Right ventricle myocardium inferior (tissue), 1 donor: ENCODE measurements at places on chromosomes 2 and 18.
A peak's percentile ranks its signal among the peaks of the same experiment; 100 is the strongest.

GRCh38 chr2:181399027-181399426, 58.2 kb upstream of the ITGA4 start:
- DNase-seq: no peak

DNA sequence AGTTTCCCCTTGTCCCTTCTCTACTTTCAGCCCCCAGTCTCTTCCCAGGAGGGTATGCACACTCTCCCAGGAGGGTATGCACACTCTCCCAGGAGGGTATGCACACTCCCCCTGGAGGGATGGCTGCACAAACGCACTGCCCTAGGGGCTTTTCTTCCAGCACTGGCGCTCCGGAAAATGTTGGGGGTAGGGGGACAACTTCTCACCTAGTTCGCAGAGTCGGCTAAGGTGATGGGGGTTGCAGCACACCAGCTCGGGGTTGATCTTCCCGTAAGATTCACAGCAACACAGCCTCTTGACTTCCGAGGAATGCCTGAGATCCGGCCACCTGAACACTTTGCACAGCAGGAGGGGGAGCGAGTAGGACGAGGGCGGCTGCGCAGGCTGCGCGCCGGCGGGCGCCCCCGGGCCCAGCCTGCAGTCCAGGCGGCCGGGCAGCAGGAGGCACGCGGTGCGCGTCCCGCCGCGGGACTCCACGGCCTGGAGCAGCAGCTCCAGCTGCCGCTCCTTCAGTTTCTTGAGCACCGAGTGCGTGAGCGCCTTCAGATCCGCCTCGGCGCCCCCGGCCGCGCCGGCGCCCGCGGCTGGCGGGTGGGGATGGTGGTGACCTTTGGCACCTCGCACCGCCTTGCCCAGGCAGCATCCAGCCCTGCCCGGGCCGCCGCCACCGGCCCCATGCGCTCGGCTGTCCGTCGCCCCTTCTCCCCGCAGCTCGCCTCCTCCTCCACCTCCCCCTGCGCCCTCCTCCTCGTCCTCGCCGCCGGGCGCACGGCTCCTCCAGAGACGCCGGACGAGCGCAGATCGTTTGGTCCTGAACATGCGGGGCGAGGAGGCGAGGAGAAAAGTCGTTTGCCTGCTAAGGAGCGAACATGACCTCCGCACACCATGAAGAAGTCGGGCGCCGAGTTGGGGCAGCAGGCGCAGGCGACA, 894 bp downstream of the SMAD7 start:
- DNase-seq: peak; percentile 76

- no peak for DNase-seq
Measured at GRCh38 chr2:127527001-127527804, 914 bp upstream of the IWS1 start.

DNA sequence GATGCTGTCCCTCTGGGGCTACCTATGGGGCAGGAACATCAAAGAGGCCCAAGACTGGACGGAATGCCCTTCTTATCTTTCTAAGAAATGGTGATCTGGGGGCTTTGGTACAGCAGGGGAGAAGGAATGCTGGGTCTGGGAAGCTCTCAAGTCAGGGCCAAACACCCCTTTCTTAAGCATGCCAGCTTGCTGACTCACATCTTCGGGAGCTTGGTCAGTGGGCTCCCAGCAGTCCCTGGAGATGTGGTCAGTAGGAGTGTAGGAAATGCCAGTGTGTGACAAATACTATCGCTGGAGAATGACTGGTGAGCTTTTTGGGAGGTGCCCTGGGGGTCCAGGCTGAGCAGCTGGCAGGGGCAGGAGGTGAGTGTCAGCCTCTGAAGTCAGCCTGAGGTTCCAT, 105.0 kb upstream of the CDC42EP3 start:
- no peak for DNase-seq

DNA sequence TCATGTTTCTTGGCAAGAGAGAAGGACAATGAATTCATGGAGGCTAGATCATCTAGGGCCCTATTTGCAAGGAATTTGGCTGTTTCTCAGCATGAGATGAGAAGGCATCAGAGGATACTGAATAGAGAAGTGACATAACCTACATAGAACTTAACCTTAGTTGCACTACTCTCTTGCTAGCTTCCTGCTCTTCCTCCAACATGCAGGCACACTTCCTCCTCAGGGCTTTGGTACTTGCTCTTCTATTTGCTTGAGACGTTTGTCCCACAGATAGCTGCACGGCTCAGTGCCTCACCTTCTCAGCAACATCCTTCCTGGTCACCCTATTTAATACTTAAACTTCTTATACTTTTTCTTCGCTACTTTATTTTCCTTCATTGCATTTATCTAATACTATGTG, 20.0 kb upstream of the LANCL1 start:
- no peak for DNase-seq

DNA sequence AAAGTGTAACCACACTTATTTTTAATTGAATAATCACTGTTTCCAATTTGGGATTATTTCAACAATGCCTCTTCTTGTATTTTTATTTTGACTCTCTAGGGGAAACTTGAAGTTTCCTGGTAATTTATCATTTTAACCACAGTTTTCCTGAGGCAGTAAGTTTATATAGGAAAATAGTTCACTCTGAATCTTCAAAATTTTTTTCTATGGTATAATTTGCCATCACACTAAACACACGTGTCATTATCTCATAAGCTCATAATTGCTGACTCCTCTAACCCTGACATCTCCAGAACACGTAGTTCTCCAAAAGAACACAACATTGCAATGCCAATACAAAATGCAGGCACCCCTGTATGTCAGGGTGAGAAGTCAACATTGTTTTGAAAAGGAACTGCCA, 102.2 kb upstream of the FZD7 start:
- DNase-seq: no peak

GRCh38 chr2:232024457-232024856, 62.9 kb downstream of the DIS3L2 start:
- DNase-seq: no peak

- no peak for DNase-seq
Measured at GRCh38 chr2:196914867-196915460, 11.5 kb downstream of the PGAP1 start.
